ENCODE measurements at places on chromosomes 1 and 21. TPM values are rescaled to one million over a fixed set of nuclear protein-coding genes. Genes with fewer than 3 reads are reported as not detected.

The TDRD10 gene
- total RNA-seq = 0.41 TPM

GRCh38 chr1:46205791-46206190 lies 2.7 kb downstream of the LURAP1 start:
- DNase-seq = peak; percentile 7

The HEYL gene
- total RNA-seq = 0.41 TPM

GRCh38 chr1:70427976-70428375 lies 16.9 kb downstream of the CTH start:
- DNase-seq = no peak

The CLCA2 gene
- not detected for total RNA-seq

DNA sequence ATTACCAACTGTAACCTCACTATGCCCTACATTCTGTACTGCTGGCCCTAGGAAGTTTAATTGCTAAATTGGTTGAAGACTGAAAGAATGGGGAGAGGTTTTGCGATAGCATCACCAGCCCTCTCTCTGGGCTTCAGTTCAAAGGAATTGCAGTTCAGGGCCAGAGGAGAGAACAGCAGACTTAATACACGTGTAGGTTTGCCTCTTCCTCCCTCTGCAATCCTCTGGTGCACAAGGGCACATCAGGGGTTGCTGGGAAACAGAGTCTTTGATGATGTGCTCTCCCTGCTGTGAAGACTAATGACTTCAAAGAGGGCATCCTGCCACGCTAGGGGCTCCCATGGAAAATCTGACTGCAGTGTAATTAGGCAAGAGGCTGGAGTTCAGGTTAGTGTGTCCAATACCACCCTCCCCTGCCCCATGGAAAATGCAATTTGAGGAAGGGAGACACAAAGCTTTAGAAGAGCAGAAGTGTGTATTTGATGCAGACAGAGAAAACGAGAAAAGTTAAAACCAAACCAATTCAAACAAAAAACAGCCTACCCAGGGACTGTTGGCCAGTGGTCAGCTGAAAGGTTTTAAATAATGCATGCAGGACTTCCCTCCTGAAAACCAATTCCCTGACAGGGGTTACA lies 167.9 kb downstream of the ASTN1 start:
- no peak for DNase-seq

DNA sequence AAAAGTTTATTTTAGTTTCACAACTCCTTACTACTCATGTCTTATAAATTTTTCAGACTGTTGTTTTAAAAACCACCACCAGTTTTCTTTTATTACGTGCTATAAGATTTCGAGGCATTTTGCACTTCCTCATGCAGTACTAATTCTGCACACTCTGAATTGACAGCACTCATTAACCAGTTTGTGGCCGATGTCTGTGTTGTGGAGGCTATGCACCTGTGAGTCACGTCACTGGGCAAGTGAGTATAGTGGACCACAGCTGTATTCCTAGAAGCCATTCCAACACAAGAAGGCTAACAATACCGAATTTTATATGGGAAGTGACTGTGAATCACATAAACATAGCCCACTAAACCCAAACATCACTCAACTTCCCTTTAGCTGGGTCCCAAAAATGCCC lies 21.0 kb upstream of the SPATA6 start:
- DNase-seq = no peak

The APOBEC4 gene
- not detected for total RNA-seq

DNA sequence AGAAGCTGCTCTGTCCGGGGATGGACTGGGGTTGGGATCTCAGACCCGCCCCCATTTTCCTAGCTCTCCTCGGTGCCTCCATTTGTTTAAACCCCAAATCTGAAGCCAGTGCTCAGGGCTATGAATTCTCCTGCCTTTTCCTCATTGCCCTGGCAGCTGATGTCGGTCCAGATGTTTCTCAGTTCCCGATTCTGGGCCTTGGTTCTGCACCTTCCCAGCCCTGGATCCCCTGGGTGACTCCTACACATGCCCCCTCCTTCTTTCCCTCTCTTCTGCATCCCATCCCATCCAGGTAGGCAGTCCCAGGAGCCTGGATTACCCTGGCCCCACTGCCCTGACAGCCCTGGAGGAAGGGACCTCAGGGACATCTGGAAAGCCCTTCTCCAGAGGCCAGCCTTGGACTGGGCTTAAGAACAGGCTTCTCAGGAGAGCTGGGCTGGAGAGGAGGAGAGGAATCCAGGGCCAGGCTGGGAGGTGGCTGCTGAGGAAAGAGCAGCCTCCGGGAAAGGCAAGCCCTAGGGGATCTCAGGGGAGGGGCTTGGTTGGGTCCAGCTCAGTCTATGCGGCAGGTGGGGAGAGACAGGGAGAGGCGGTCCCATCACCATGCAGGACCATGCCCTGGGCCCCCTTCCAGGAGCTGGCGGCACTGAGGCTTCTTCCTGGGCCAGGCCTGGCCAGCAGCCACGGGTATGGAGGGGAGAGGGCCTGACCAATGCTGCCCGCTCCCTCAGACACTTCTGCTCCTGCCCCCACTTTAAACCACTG lies 6.8 kb upstream of the EPS8L3 start:
- DNase-seq = peak; percentile 40

DNA sequence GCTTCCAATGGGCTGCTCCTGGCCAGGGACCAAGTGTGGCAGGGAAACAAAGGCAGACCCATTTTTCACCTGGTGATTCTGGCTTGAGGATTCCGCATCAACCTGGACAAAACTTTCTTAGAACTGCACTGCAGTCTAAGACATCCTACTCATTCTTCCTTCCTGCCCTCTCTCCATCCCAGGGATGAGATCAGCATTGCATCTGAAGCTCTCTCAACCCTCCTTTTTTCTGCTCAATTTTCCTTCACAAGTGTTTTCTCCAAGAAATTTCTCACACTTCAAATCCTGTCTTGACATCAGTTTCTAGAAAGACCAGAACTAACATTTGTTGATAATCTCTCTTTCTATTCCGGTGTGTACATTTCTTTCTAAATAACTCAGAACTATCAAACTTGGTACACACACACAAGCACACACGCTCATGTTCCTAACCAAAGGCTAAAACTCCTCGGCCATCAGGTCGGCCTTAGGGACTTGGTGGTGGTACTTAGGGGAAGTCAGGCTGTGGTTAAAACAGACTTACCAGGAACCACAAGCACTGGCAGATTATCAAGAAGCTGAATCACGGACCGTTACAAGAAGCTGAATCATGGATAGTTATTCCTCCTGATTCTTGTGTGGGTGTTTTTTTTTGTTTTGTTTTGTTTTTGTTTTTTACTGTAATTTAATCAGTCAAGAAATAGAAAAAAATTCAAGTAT lies 21.0 kb upstream of the CXADR start:
- no peak for DNase-seq
